RWPE1 (cell line): ENCODE measurements at places on chromosomes 4 and X.
A peak's percentile ranks its signal among the peaks of the same experiment; 100 is the strongest.

GRCh38 chrX:151543706-151544105, 19.8 kb upstream of the PASD1 start:
- DNase-seq = peak; percentile 2

DNA sequence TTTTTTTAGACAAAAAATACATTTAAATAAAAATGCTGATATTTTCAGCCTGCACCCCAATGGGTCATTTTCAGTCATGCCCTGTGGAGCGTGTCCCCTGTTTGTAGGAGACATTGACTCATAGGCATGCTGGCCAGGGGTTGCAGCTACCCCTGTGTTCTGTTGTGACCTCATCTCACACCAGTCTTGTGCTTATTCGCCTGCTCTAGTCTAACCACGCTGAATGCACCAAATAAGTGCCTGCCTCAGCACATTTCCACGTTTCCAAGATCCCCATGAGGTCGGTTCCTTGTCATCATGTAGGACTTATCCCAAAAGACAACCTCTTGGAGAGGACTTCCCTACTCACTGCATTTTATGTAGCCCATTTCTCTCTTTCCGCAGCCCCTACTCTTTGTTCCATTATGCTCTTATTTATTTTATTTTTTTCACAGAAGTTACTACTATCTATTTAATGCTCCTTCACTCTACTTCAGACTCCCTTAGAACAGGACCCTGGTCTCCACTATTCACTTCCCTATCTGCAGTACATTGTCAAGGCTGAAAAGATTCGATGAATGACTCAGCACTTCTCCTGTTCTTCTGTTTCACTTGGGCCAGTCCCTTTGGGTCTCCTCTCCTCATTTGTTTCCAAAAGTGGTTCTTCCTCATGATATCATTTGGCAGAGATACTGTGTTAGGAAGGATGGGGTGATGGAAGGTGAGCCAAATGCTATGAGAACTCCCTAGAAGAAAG, 109.7 kb downstream of the MSL3 start:
- DNase-seq = no peak

DNA sequence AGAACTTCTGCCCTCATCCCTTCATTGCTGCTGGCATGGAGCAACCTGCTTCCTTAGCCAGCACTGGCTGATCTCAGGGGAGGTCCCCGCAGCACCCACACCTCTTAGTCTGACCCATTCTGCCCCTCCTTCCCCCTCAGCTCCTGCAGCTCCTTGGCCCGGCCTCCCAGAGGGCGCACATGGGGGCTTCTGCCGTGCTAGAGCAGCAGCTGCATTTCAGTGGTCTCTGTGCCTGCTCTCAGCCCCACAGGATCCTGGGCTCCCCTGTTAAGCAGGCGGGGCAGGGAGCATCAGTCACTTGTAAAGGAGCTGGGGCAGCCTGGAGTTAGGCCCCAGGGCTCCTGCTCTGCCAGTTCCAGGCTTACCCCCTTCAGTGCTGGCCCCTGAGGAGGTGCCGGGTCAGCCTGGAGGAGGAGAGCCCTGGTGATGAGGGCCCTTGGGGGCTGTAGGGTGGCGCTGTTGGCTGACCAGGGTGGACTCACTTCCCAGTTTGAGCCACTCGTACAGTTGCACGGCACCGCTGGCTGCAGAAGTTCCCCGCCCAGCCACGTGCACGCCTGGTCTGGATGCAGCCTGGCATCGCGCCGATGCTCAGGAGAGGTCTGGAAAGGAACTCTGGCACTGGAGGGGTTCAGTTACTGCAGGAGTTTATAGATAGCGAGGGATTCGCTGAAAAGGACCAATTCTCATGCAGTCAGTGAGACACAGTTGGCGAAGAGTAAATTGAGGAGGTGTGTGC, 85.1 kb upstream of the PSAPL1 start:
- DNase-seq = no peak

- DNase-seq = no peak
Observed at GRCh38 chr4:64407000-64407399, 2.2 kb downstream of the TECRL start.

DNA sequence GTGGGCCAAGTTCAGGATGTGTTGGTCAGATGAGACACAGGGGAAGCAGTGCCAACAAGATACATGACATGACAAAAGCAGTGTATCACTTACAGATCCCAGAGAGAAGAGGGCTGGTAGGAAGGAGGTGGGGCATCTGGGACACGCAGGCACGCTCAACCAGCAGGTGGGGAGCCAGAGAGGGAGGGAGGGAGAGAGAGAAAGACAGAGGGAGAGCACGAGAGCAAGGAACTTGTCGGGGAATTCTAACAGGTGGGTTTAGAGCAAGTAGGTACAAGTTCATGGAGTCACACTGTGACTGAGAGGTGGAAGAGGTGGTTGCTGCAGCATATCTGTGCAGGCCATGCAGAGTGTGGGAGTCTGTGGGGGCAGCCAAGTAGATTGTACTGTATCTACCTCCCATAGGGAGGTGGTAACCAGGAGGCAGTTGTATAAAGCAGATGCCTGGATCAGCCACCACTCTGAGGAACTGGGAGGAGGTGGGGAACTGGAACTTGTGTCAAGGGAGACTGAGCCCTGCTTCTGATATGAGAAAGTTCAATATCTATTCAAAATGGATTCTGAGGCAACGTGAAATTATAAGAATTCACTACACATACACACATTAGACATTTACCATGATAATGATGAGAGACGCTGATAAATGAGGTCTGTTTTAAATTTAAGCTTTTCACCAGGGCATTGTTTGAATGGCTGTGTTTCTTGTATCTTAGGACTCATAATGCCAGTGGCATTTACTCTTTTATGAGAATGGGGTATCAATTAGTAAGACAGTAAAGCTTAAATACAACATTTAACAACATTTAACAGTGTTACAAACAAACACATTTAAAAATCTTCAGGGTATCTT, 43.7 kb downstream of the BBS12 start:
- DNase-seq = no peak

DNA sequence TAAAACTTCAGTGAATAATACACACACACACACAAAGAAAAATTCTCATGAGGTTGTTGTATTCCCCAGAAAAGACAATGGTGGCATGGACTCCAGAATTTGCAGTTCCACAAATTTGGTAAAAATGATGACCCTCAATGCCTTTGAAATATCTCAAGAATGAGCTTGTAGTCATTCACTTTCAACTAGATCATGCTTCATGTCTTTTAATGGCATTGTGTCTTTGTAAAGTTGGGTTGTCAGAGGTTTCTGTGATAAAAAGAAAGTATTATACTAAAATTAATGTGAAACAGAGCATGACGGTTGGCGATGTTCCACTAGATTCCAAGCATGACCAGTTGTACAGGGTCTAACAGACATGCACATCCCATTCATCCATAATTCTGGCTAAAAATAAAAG, 685.0 kb upstream of the FRG1 start:
- no peak for DNase-seq

DNA sequence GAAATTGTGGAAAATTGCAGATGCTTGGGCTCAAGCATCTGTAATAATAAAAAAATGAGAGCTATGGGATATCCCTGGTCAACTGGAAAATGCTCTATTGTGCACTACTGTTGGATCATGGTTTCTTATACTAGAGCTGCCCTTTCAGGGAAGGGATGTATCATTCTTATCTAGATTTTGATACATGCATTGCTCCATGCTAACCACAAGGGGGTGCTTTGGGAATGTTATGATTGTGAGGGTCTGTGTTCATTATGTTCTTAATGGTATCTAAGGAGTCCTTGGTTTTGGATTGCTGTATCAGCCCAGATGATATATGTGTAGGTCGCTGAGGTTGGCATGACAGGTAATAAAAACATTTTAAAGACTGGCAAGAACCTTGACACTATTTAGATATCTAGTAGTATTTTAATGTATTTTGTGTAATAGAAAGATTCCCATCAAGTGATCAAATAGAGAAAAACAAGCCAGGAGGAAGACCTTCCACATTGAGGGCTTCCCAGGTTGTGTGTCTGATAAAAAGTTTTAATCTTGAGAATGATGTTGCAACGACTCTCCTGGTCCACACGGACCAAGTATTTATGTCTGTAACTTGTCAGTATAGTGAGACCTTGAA, 49.2 kb upstream of the TLR2 start:
- peak; percentile 36 for DNase-seq

DNA sequence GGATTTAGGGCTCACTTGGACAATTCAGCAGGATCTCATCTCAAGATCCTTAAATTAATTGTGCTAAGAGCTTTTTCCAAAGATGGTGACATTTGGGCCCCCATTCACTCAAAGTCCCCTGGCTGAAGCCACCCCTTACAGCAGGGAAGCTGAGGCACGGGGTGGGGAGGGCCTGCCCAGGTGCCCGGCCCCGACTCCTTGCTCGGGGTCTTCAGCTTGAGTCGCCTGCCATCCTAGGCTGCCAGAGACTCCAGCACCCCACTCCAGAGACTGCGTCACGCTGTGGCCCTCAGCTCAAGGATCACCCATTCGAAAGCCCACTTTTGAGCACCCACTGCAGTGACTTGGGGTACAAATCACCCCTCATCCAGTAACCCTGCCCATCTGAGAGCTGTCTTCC, 39.2 kb upstream of the GPR78 start:
- no peak for DNase-seq

- DNase-seq = no peak
Observed at GRCh38 chr4:125316791-125317524, 2.2 kb downstream of the FAT4 start.
